ENCODE measurements at places on chromosomes 4 and X.

- no peak for DNase-seq
Observed at GRCh38 chr4:19776929-19777328, 474.8 kb upstream of the SLIT2 start.

DNA sequence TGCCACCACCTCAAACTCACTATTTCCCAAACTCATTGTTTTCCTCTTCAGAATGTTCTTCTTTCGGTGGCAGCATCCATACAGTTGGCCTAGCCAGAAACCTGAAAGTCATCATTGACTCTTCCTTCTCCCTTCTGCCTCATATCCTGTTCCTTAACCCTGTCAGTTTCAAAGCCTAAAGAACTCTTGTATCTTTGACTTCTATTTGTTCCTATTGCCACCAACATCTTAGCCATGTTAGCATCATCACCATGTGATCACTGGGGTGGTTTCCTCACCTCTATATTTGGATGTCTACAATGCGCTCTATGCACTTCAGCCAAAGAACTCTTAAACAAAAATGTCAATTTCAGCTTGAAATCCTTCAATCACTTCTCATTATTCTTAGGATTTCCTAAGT lies 29.0 kb downstream of the DDX60L start:
- no peak for DNase-seq

- DNase-seq = peak; percentile 60
Observed at GRCh38 chr4:184406958-184407391, 67.4 kb downstream of the IRF2 start.

- no peak for DNase-seq
Observed at GRCh38 chr4:107876099-107876498, 51.4 kb downstream of the SGMS2 start.

DNA sequence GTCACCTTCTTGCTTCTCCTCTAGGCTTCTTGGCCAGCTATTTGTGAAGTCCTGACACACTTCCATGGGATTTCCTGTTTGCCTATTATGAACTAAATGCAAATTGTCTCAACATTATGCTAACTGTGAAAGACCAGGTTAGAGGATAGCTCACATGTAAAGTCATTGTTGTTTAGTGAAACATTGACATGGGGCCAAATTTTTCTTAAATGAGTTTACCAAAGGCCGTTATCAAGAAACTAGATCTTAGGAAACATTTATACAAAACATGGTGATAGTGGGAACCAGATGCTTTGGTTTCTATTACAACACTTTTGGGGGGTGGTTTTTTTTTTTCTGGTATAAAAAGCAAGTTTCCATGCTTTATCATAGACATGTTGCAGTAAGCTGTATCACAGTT lies 466.8 kb upstream of the FAM241A start:
- DNase-seq = no peak

DNA sequence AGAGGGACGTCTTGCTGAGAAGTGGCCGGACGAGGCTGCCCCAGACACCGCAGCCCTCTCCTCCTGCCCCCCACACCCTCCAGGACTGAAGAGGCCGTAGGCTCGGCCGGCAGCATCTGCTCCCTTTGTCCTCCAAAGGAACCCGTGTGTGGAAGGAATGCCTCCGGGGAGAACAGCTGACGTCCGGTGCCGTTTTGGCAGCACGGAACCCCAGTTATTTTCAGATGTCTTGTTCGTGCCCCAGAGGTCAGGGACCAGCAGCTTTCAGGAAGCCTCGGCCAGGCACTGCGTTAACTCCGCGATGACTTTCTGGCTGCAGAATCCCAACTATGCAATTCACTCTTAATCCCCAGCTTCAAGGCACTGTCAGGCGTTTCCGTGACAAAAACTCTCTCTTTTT lies 10.9 kb upstream of the PPP2R3B start:
- no peak for DNase-seq

GRCh38 chr4:120754590-120754989 lies 167.9 kb downstream of the PRDM5 start:
- no peak for DNase-seq

- DNase-seq = no peak
Observed at GRCh38 chr4:1766106-1767060, 26.7 kb upstream of the FGFR3 start.

GRCh38 chrX:149569770-149570169 lies 17.5 kb downstream of the MAGEA9B start:
- DNase-seq = no peak

- no peak for DNase-seq
Observed at GRCh38 chr4:99824070-99824599, 7.5 kb downstream of the DAPP1 start.

DNA sequence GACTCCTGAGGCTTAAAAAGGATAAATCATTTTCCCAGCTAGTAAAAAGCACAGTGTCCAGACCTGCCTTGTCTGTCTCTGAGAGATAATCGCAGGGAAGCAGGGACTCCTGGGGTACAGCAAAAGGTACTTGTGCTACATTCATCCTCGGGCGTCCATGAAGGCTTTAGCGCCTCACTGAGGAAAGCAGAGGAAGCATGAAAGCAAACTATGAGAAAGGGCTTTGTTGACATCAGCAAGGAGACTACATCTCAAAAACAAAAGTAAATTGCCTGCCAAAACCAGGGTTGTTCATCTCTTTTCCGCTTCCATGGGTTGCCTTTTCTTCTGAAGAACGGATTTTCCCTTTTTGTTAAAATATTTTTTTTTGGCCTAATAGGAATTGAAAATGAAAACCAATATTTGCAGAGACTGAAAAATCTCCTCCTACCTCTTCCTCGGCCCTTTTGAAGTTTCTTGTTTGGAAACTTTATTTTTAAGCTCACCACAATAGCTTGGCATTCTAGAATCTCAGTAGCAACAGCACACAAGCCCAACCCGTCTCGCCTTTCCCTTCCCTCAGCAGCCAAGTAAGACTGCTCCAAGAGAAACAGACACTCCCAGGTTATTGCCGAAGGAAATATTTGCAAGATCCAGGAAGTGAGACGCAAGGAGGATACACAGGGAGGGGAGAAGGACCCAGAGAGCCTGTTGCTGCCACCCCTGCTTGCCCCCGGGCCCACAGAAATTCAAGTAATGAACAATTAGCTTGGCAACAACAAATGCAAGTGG lies 148.3 kb upstream of the DGKK start:
- DNase-seq = peak; percentile 0

GRCh38 chr4:155426953-155427352 lies 50.2 kb upstream of the MAP9 start:
- DNase-seq = no peak

DNA sequence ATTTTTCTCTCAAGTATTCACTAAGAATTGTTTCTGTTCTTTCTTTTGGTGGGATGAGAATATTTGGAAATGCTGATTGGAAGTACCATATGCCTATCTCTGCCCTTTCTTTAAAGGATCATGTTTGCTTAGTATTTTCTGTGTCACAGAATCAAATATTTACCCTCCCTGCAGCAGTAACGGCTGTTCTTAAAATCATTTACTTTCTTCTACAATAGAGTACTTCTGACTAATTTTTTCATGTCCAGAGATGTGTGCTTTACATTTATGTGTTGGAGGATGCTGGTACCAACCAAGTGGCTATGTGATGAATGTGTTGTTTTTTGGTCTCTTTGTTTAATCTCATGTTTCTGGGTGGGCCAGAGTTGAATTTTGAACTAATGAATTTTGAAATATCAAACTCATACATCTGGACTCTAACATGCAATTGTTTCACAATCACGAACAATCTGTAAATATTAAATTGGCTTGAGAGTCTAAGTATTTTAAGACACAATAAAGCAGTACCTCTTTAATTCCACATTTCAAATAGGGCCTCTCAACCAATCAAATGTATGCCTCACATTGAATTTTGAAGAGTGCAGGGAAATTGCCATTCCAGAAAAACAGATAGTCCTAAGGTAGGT lies 59.4 kb upstream of the ARSJ start:
- DNase-seq = no peak

DNA sequence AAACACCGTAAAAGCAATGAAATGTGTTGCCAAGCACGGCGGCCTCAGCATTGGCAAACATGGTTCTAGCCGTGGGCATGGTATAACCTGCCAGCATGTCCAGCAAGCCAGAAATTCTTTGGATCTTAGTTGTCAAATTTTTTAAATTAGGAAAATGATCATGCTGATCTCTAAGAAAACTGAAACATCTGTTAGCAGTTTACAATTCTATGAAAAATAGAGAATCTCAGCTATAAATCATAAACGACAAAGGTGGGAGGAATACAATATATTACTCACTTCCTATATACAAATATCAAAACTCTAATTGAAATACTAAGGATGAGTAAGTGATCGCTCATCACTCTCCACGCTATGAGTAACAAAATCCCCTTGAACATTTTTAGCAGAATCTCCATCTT lies 130.3 kb downstream of the ADGRA3 start:
- DNase-seq = no peak

DNA sequence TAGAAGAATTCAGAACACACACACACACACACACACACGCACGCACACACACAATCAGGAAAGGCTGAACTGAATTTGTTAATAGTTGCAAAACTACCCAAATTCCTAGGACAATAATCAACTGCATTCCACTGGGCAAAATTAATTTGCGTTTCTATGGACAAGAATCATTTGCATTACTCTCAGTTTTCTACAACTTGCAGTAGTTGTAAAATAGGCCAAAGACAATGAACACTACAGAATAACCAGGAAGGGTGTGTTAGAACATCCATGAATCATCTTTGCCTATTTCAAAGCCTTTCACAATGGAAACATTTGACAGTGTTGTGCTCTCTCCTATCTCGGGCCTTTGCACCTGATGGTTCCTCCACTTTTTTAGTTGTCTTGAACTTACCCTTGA lies 77.1 kb upstream of the IGFBP7 start:
- DNase-seq = no peak

DNA sequence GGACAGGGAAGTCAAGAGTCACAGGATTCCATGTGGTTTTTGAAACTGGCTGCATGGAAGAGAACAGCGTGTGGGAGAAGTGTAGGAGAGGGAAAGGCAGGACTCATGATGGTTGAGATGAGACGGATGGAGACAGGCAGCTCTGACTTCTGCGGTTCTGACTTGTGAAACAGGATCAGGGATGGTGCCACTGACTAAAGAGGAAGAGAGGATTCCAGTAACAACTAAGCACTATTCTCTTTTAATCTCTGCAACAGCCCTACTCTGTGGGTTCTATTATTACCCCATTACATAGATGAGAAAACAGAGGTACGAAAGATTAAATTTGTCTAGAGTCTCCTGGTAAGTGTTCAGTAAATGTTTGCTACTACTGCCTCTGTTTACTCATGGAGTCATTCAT lies 156.3 kb downstream of the CBR4 start:
- no peak for DNase-seq

DNA sequence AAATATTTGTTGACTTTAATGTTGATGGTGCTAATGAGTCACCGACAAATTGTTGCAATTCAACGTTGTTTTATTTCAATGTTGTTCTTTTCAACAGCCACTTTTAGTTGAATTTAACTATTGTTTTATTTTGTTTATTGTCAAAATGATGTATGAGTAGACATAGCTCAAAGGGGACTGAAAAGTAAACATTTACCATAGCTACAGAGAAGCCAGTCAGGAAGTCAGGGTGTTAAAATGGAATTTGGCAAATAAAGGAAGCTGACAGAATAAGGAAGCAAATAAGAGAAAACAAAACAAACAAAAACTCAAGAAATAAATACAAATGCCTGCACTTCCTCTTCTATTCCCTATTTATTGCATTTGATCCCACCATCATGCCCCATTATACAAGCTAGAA lies 648.4 kb upstream of the HTR2C start:
- DNase-seq = no peak

DNA sequence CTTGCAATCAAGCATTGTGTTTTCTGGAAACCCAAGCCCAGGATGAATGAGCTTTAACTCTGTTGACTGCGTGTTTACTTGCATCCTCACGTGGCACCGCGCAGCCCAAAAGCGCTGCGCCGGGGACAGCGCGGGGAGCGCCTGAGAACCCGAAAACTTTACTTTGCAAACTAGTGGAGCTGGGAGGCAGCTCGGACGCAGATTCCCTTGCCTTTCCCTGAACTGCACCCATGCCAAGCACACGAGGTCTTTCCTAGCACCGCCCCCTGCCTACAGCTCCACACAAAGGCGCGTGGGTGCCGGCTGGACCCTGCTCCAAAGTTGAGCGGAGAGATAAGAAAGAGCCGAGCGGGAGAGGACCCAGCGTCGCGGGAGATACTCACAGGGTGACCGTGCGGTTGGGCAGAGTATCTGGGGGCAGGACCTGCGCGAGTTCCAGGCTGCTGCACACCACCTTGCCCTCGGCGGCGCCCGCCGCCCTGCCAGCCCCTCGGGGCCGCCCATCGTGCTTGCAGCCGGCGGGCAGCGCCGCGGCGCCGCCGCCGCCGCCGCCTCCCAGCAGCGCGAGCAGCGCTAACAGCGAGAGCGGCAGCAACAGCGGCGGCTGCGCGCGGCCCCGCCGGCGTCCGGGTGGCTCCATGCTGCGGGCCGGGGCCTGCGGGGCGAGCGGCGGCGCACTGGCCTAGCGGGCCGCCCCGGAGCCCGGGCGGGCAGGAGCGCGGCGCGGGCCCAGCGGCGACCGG lies 550 bp downstream of the ADGRA3 start:
- DNase-seq = no peak

DNA sequence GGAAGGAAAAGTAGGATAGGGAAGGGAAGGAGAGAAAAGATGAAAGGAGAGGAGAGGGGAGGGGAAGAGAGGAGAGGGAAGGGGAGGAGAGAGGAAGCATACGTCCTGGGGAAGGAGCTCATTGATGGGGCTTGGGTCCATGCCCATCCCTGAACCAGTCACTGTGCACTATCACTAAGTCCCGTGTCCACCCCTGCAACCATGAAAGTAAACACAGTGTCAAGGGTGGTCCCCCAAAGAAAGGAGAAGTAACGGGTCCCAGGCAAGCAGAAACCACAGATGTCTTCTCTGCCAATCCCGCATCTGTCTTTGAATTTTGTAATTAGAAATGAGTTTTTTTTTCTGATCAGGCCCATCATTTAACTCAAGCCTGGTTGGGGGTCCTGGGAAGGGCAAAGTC lies 55.2 kb downstream of the LGI2 start:
- DNase-seq = no peak
